HT-29 (cell line): ENCODE measurements at places on chromosomes 16 and 17. TPM values are rescaled to one million over a fixed set of nuclear protein-coding genes. Genes with fewer than 3 reads are reported as not detected.

- DNase-seq: no peak
Observed at GRCh38 chr16:16867973-16868372, 489.0 kb downstream of the NPIPA7 start.

DNA sequence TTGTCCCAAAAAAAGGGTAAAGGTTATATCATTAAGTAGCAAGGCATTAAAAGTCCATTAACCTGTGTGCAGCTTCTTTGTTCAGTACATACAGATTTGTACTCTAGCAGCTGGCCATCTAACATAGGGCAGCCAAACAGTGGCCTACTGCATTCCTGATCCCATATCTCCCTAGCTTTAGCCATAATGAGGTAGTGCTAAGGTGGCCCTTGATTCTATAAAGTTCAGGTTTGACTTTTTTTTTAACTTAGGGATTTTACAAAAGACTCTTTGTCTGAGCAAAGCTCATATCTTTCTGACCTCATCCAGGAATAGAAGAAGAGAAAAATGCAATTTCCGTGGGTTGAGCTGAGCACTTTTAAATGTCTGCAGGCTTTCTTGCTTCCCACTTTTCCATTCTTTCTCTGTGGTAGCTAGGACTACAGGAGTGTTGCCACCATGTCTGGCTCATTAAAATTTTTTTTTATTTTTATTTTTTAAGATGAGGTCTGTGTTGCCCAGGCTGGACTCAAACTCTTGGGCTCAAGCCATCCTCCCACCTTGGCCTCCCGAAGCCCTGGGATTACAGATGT lies 19.5 kb upstream of the CDC6 start:
- no peak for DNase-seq

DNA sequence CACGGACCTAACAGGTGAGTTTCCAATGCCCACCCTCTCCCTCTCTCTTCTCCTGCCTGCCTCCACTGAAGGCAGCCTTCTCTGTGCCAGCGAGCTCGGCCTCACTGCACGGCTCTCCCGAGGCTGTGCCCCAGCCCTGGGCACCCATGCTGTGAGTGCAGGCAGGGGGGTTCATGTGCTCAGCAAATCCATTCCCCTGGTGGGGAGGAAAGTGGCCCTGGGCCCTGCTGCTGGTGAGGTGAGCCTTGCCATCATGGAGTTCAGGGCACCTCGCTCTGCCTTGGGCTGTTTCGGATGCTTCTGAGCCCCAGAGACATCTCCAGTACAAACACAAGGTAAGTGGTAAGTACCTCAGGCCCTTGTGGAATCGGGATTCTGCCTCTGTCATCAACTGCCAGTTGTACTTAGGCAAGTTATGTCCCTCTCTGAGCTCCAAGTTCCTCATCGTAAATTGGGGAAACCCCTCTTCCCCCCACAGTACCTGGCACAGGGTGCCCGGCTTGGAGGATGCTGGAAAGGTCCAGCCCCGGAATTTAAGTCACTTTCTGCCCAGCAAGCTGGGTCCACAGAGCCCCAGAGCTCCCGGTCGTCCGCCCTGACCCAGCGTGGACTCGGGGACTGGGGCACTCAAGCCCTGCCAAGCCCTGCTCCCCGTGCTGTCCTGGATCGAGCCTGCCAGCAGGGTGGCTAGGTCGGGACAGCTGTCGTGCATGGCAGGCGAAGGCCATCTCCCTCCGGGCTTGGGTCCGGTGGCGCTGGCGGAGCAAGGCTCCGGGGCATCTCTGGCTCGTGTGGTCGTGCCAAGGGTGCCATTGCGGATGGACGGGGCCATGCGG lies 684 bp upstream of the NUDT16L1 start:
- DNase-seq: no peak

DNA sequence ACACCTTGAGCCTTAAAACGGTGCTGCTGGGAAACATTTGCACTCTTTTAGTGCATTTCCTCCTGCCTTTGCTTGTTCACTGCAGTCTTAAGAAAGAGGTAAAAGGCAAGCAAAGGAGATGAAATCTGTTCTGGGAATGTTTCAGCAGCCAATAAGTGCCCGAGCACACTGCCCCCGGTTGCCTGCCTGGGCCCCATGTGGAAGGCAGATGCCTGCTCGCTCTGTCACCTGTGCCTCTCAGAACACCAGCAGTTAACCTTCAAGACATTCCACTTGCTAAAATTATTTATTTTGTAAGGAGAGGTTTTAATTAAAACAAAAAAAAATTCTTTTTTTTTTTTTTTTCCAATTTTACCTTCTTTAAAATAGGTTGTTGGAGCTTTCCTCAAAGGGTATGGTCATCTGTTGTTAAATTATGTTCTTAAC lies 4.4 kb downstream of the SOX9 start:
- peak; percentile 22 for DNase-seq

Gene CES4A
- 3.0 and 5.5 TPM in 2 replicates for total RNA-seq

Gene KRTAP2-3
- not detected in 2 replicates for total RNA-seq

GRCh38 chr17:79177877-79178276 lies 103.3 kb downstream of the ENGASE start:
- DNase-seq: no peak

Gene TBC1D3C
- not detected in 2 replicates for total RNA-seq

Gene CSH2
- total RNA-seq: not detected in 2 replicates

Gene IGFALS
- 0.08 TPM in 1 of 2 replicates, not detected in the other for total RNA-seq

GRCh38 chr16:31507617-31507928 lies 618 bp downstream of the RUSF1 start:
- peak; percentile 31 for DNase-seq

Gene SLC5A2
- total RNA-seq: 0.29 and 0.86 TPM in 2 replicates

Gene TMEM235
- total RNA-seq: not detected in 2 replicates

Gene LITAFD
- total RNA-seq: not detected in 2 replicates

Gene KARS1
- total RNA-seq: 117 and 141 TPM in 2 replicates

DNA sequence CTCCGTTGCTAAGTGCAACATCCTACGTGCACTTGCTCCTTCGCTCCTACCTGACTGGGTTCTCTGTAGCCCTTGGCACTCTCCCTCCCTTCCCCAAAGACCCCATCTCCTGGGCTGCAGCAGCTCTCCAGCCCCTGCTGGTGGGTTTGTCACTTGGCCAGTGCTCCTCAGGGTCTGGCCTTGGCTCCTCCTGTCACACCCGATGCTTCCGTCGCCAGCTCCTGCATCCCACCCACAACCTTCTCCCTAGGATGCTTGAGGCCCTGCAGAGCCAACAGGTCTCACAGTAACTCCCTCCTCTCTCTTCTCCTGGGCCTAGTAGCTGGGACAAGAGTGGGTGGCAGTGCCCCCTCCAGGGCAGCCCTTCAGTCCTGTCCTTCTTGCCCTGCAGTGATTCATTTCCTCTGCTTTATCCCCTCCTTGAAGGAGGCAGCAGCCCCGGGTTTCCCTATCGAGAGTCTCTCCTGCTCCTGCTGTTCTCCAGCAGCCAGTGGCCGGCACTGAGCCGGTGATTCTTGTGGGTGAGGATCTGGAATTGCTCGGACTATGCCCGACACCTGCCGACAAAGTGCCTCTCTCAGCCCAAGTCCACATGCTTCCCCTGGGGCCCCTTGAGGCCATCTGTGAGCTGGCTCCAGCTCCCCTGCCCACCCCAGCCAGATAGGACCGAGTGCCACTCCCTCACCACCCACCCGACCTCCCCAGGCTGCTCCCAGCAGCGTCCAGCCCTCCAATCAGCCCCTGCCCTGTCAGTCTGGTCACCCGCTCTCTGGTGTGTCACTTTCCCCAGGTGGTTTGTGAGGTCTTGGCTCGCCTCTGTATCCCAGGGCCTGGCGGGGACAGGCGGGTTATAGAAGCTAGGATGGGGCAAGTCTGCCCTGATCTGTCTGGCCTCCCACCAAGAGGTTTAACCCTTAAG lies 3.8 kb downstream of the LITAFD start:
- peak; percentile 34 for DNase-seq

- DNase-seq: no peak
Observed at GRCh38 chr16:35754391-35755369, 2295.3 kb downstream of the TP53TG3F start.

DNA sequence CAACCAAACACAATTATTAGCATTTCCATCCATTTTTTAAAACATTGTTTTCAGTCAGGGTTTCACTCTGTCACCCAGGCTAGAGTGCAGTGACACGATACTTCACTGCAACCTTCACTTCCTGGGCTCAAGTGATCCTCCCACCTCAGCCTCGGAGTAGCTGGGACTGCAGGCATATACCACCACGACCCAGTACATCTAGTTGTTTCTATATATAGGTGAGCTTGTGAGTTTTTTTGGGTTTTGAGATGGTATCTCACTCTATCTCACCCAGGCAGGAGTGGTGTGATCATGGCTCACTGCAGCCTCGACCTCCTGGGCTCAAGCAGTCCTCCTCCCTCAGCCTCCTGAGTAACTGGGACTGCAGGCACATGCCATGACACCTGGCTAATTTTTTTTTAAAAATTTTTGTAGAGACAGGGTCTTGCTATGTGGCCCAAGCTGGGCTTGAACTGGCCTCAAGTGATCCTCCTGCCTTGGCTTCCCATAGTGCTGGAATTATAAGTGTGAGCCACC lies 21.5 kb upstream of the ATP5MC1 start:
- DNase-seq: no peak

DNA sequence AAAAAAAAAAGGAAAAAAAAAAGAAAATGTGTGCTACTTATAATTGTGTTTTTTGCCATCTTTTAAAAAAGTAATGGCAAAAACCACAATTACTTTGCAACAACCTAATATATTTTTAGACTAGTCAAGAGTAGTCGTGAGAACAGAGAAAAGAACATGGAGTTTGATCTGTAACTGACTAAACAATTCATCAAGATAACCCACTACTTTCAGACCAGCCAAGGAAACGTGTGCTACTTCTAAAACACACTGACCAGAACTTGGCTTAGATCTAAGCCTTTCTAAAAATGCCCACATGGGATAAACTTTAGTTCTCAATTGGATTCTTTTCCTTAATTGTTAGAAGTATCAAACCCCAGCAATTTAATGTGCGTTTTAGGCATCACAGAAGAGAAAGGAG lies 616 bp downstream of the PECAM1 start:
- no peak for DNase-seq

- peak; percentile 89 for DNase-seq
Observed at GRCh38 chr16:3158510-3159314, 23.9 kb downstream of the ZNF213 start.

Gene KRTAP9-2
- not detected in 2 replicates for total RNA-seq

Gene OR4D1
- not detected in 2 replicates for total RNA-seq

GRCh38 chr17:10421900-10422542 lies at the start of gene MYH8:
TSS of gene MYH8 (minus strand) at chr17:10421950. CDS start at chr17:10420227, 1,723 bp downstream.
- no peak for DNase-seq

- DNase-seq: peak; percentile 30
Observed at GRCh38 chr16:11016993-11017392, 72.6 kb downstream of the CLEC16A start.

DNA sequence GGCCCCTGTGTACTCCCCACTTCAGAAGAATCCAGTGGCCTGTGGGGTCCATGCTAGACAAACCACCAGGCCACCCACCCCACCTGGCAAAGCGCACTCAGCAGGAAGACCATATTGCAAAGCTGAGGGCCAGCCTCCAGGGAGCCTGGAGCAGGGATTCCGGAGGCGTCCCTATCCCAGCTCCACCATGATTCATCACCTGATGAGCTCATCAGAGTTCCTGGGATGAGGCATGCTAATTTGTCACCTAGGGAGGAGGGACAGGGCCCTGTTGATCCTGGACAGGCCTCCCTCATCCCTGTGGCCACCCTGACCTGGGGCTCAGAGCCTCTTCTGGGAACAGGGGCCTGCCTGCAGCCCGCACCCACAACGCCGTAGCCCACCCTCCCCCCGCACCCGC lies 131.6 kb upstream of the PLCG2 start:
- no peak for DNase-seq

Gene TBC1D3E
- total RNA-seq: not detected in 2 replicates

GRCh38 chr17:45008216-45008615 lies 40.1 kb upstream of the C1QL1 start:
- no peak for DNase-seq

Gene PERCC1
- 0.10 TPM in 1 of 2 replicates, not detected in the other for total RNA-seq

DNA sequence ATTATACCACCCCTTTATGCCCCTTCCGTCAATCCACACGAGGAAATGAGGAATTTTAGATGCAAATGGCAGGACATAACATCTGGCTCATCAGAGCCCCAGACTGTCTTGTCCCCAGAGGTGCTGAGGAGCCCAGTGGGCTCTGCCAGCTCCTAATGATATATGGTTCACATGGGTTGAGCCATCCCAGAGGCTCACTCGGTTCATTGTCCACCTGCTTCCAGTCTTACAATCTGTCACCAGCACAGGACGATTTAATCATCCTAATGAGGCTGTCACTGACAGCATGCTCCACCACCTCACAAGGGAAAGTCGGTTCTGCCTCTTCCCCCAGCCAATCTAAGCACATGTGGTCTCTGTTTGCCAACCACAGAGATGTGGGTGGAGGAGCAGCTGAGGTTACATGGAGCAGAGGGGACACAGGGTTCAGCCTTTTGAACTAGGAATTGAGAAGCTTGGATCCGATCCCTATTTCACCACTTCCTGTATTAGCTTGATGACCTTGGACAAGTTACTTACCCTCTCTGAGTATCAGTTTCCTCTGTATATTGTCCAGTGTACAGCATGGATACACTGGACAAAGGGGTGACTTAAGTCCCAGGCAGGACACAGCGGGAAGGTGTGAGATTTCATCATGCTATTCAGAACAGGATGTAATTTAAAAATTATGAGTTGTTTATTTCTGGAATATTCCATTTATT lies 27.0 kb upstream of the DHX8 start:
- peak; percentile 82 for DNase-seq

DNA sequence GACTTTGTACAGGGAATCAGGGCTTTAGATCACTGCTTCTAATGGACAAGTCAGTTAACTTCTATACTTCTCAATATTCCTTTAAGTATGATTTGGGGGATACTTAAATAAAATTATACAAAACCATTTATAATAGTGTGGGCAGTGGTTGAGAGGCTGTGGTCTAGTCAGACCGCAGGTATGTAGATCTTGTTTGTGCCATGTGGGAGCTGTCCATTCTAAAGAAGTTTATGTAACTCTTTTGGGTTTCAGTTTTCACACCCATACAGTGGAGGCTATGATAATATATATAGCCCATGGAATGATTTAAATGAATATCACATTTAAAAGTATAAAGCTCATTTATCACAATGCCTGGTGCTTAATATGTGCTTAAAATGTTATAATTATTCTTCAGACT lies 654.3 kb upstream of the KIF2B start:
- DNase-seq: no peak
